Breast epithelium (tissue), 4 donors: ENCODE measurements at places on chromosomes 5 and 9.

GRCh38 chr9:84691634-84692033, 22.1 kb downstream of the NTRK2 start:
- no peak for DNase-seq

GRCh38 chr5:140181002-140181483, 6.1 kb downstream of the CYSTM1 start:
- no peak for DNase-seq

DNA sequence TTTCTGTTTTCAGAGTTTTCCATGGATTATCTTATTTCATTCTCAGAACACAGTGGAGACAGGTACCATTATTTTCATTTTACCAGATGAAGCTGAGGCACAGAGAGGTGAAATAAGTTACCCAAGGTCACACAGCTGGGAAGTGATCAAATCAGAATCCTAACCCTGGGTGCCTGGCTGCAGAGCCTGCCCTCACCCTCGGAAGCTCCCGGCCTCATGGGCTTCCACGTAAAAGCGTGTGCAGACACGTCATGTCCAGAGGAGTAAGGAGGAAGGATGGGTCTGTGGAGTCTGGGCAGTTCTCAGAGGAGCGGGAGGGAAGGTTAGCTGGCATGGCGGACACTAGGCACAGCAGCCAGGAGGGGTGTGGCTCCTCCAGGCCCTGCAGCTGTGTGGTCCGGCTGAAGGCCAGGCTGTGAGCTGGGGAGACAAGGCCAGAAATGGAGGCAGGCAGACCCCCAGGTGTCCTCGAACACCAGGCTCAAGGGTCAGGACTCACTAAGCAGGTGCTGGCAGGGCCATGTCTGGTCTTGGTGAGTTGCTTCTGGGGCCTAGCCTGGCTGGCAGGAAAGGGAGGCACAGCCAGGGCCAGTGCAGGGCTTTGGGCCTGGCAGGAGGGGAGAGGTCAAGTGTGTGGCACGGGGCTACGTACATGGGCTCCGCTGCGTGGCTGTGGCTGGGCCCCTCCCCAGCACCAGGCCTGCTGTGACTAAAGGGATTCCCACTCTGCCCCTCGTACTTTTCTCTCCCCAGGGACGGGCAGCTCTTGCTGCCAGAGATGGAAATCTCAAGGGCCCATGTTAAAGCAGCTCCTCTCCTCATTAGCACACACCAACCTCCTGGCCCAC, 5.6 kb downstream of the TBC1D9B start:
- no peak for DNase-seq

DNA sequence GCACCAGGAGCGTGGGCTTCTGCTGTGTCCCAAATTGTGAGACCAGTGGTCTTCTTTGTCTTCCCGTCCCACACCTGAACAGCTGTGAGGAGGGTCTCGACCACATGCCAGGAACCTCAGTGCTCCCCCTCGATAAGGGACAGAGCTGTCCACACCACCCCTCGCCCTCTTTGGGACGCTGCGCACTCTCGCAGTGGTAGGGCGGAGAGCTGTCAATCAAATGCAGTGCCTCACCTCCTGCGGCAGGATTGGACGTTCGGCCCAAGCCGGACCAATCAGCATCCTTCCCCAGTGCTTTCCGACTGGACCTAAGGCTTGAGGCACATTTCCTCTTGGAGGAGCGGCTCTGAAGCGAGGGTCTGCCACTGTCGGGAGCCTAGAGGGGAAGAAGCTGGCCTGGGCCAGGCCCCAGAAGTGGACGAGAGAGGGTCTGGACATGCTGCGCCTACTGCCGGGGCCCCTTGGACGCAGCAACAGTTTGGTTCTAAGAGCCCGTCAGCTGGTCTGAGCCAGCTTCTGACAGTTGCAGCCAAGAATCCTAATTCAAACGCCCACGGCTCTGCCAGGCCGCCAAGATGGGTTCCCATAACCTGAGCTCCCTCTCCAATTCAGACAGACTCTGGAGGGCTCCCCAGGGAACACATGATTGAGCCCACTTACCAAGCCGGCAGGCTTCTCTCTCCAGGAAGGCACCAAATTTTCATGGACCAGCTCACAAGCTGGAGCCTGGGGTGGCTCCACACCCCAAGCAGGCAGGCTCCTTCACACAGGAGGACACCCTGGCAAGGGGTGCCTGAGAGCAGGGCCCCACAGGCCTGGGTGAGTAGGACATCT, 28.1 kb upstream of the ADAMTS2 start:
- DNase-seq: peak; percentile 36

DNA sequence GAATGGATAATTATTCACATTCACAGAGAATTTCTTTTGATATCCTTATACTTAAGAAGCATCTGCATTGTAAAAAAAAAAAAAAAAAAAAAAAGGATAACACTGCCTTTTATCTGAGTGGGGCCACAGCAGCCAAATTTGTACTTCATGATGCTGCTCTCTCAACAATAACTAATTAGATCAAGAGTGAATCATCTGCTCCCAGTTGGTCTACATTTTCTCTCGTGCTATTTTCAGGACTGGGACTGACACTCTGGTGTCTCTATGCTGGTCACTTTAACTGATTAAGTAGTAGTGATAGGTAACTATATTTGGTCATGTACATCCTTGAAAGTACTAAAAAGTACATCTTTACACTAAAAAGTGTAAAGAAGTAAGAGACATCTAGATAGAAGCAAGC, 90.1 kb downstream of the RFX3 start:
- no peak for DNase-seq
